ENCODE measurements at places on chromosomes 1 and 21. TPM values are rescaled to one million over a fixed set of nuclear protein-coding genes. Genes with fewer than 3 reads are reported as not detected.

Gene ASPM
- 21.9 TPM for total RNA-seq

Gene IL23R
- not detected for total RNA-seq

Gene PERM1
- total RNA-seq, result not detected

Gene TMEM52
- 1.3 TPM for total RNA-seq

Gene SELL
- total RNA-seq, result not detected

Gene RUNX3
- 2.8 TPM for total RNA-seq

Gene MIA3
- total RNA-seq, result 74.2 TPM

Gene FAM167B
- total RNA-seq, result 0.17 TPM

Gene INAVA
- total RNA-seq, result 26.5 TPM

Gene CNKSR1
- 38.2 TPM for total RNA-seq

Gene FRRS1
- total RNA-seq, result 31.0 TPM

Gene MFSD2A
- total RNA-seq, result 14.3 TPM

Gene ARHGEF16
- total RNA-seq, result 6.7 TPM

Gene S100A5
- not detected for total RNA-seq

DNA sequence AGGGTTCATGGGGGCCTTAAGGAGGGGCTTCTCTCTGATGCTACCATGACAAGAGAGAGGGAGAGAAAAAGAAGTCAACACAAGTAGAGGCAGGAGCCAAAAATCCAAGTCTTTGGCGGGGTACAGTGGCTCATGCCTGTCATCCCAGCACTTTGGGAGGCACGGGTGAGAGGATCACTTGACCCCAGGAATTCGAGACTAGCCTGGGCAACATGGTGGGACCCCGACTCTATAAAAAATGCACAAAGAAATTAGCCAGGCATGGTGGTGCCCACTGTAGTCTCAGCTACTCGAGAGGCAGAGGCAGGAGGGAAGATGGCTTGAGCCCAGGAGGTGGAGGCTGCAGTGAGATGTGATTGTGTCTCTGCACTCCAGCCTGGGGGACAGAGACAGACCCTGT, 8.7 kb downstream of the PLA2G5 start:
- DNase-seq, result no peak

GRCh38 chr21:25220169-25220568, 387.1 kb downstream of the MRPL39 start:
- no peak for DNase-seq

- DNase-seq, result no peak
These were observed 67.1 kb upstream of the MAB21L3 start for GRCh38 chr1:116044071-116044470.

DNA sequence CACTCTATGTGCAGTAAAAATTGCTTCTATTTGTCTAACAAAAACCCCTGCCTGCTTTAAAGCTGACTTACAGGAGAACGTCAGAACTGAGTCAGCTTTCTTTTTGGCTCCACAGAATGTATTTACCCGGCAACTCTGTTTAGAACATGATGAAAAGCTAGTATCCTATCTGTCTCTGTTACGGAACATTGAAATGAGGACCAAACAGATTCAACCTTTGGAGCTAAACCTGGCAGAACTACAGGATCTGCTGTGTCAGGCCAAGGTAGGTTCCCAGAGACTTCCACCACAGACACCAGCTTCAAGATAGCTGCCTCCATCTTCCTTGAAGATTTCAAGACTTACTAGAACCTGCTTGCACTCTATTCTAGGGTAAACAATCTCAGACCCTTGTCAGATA, 132.6 kb downstream of the MACF1 start:
- no peak for DNase-seq

DNA sequence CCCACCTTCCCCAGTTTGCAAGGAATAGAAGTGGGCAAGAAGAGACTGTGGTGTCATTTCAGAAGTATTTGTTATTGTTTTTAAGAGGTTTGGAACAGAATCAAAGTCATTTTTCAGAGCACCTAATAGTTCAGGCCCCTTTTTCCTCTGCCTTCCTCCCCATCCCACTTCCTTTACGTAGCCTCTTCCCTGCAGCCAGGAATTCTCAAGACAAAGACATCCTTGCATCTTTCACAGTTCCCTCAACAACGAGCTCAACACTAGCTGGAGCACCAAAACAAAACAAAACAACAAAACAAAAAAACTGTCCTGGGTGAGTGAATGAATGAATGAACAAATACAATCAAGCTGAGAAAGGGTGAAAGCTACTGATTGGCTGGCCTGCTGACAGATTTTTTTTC, 7.0 kb downstream of the PALMD start:
- no peak for DNase-seq

GRCh38 chr1:12600880-12601633, 17.0 kb downstream of the DHRS3 start:
- no peak for DNase-seq

DNA sequence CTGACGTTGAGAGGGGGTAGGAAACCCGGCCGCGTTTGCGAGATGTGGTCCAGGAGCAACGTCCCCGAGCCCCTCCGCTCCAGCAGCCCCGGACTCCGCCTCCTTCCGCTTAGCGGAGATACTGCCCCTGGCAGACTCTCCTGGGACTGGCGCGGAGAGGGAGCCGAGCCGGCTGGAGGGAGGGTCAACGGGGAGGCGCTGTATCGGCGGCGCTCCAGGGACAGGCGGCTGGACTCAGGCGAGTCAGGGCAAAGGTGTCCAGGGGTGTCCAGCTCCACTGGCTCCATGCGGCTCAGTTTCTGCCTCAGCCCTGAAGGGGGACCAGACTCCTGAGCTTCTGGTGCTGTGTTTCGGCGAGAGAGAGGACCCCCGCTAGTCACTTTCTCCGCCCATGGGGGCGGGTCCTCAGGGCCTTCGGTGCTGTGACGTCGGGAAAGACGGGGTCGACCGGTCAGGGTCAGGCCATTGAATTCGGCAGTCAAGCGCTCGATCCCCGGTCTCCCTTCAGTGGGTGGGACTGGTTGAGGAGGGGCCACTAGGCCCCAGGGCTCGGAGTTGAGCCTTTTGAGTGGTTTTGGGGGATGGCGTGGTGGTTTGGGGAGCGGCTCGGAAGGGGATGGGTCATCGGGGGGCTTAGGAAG, 2.8 kb upstream of the LIX1L start:
- DNase-seq, result peak; percentile 20

DNA sequence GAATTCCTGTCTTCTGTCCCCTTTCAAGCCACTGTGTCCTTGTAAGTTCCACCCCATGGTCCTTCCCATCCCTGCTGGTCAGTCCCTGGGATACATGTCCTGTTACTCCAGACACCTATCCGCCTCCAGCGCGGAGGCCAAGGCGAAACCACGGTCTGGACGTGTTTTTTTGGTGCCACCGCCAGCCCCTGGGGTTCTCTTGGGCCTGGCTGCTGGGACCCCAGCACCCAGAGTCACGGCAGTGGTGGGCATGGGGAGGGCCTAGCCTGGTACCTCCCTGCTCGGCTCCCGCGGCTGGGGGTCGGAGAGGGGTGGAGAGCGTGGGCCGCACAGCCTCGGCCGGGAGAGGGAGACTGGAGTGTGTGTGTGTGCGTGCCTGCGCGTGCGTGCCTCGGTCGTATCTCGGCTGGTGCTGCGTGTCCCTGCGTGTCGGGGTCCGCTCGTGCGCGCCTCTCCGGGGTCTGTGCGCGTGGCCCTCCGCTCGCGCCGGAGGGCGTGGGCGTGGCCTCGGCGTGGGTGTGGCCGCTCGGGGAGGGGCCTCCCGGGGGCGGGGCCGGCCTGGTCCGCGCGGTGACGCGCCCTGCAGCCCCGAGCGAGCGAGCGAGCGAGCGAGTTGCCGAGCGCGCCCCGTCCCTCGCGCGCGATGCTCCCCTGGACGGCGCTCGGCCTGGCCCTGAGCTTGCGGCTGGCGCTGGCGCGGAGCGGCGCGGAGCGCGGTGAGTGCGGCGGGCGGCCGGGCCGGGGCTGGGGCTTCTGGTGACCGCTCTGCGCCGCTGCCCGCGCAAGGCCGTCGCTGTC, at the start of gene VWA1:
TSS of gene VWA1 (plus strand) at position 585 of the 798 bp plus-strand sequence. CDS start at position 644, 59 bp downstream.
- DNase-seq, result peak; percentile 51

DNA sequence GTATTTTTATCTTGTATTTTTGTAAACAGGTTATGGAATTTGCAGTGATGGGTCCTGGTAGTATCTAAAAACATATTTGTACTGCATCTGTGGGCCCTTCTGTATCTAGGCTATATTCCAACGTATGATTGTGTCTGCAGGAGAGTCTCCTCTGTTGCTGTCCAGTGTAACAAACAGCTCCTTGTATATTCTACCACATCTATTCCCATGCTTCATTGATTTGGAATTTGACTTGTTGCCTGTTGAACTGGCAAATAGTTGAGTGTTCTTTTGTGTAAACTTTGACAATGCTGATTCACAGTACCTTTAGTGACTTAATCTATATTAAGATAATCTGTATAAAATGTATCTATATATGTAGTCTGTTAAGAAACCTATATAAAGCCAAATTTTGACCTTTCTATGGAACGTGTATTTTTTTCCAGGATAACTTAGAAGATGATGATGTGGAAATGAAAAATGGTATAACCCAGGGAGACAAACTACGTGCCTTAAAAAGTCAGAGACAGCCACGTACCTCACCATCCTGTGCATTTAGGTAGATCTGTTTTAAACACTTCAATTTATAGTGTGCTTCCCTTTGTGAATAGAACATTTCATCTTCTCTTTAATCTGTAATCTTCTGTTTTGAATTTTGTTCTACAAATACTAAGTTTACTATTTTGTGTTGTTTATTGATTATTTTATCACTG, 43.4 kb upstream of the GPR88 start:
- DNase-seq, result peak; percentile 48

- DNase-seq, result no peak
These were observed 11.3 kb downstream of the CSTB start for GRCh38 chr21:43764576-43765495.

- no peak for DNase-seq
These were observed 13.1 kb upstream of the L1TD1 start for GRCh38 chr1:62181532-62181931.

DNA sequence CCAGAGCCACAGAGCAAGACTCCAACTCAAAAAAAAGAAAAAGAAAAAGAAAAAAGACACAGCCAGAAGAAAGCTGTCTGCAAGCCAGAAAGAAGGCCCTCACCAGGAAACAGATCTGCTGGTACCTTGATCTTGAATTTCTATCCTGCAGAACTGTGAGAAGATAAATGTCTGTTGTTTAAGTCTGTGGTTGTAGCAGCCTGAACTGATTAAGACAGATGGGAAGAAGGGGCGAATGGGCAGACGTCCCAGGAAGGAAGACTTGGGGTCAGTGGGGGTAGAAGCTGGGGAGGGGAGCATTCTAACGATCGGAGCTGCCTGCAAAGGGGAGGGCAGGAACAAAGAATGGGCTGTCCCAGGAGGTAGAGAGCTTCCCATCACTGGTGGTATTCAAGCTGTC, 6.3 kb downstream of the SLC2A7 start:
- no peak for DNase-seq

DNA sequence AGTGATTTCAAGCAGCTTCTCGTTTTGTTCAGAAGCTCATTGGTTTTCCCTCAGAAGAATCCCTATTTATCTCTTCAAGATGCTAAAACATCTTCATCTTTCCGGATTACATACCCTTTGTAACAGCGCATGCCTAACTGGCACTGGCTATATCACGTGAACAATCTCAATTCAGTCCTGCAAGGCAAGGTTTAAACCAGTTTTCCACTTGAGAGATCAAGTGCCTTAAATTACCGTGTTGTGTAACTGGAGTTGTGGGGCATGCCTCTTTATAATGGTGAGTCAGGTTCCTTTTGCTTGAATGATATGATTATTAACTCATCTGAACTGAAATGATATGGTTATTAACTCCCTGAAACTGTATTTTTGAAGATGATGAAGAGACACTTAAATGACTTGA, 11.0 kb upstream of the ZFP69B start:
- DNase-seq, result no peak

DNA sequence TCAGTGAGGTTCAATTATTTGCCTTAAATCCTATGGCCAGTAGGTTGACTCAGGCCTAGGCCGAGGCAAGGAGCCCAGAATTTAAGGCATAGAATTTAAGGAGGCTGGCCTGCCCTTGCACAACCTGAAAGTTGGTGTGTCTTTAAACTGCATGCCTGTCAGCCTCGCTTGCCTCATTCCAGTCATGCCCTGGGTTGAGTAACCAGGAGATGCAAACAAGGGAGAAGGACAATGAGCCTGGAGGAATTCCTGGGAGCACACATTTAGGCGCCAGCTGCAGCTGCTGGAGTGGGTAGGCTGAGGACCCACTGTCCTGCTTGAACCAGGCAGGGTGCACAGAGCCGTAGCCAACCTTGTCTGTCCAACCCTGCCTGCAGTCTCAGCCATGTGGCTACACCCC, 11.7 kb downstream of the CD2 start:
- DNase-seq, result peak; percentile 42

- DNase-seq, result no peak
These were observed 548.8 kb upstream of the ADAMTS5 start for GRCh38 chr21:27515676-27516075.

GRCh38 chr1:209323743-209324142, 259.8 kb upstream of the CAMK1G start:
- peak; percentile 73 for DNase-seq

GRCh38 chr1:85001742-85002141, 4.8 kb upstream of the MCOLN2 start:
- no peak for DNase-seq

DNA sequence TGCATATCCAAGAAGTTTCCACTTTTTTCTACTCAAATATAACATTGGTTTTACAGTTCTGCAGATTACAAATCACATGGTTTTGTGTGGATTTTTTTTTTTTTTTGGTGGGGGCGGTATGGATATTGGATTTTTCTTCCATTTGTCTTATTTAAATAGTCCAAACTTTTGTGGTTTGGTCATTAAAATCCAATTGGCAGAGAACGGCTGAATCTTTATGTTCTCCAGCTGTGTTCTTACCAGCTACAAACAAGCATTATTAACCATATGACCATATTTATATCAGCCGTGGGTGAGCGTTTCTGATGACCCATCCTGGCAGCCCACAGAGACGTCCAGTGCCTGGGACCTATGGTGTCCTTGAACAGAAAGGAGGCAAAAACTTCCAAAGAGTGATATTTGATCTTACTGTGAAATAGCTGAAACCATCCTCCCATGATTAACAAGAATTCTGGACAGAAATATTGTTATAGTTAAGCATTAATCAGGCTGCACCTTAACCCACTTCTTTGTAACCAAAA, 200.4 kb downstream of the LYPLAL1 start:
- no peak for DNase-seq

DNA sequence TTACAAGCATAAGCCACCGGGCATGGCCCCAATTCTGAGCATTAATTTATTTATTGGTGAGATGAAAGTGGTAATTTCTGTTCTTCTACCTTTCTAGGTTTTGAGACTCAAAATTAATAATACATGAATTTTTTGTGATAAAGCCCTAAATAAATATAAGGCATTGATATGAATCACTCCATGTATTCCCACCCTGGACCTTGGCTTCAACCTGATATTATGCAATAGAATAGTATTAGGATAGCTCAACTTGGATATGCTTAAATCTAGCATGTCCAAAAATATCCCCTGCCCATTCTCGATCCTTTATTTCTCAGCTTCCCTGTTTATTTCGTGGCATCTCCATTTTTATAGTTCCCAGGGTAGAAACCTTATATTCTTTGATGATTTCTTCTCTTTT, 2.5 kb downstream of the AGL start:
- DNase-seq, result no peak

GRCh38 chr1:156821801-156822200, 5.2 kb upstream of the SH2D2A start:
- DNase-seq, result peak; percentile 49

DNA sequence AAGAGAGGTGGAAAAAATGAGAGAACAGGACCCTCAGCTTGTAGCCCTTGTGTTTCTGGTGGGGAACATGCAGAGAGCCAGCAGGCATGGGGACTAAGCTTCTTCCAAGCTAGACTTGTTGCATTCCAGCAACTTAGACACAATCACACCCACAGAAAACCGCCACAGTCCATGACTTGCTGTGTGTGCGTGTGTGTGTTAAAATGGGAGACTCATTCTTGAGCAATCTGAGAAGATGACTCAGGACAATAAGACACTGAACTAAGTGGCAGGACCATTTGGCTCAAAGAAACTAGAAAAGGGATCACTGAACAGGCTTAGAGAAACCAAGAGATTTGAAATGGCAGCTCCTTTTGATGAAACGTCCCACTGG, 78.0 kb downstream of the HLX start:
- peak; percentile 88 for DNase-seq
